ENCODE measurements at places on chromosomes 11 and 22.

DNA sequence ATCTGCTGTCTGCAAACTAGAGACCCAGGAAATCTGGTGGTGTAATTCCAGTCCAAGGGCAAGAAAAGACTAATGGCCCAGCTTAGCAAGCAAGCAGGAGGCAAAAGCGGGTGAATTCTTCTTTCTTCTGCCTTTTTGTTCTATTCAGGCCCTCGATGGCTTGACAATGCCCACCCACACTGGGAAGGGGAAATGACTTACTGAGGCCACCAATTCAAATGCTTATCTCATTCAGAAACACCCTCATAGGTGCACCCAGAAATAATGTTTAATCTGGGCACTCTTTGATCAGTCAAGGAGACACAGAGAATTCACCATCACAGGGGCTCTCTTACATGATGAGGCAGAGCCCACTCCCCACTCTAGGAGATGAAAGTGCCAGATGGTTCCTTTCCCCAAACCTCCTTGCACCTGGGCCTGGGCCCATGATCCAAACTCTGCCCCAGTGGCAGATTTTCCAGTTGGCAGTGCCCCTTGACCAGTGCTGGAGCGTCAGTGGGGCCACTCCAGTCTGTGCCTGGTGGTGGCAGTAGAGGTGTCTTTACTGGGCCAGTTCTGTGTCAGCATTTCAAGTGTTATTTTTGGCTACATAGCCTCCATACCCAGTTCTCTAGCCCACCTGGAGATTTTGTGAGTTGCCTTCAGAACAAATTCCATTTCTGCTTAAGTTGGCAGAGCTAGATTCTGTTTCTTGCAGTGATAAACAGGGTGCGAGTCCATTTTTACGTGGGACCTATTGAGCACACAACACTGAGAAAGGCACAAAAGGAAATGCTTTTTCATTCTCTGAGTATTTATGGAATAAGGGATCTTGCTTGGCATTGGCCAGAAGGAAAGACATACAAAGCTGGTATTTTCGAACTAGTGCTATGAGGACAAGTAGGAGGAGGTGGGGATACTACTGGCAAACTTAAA is 7.5 kb downstream of the ELMOD1 start:
- no peak for DNase-seq

DNA sequence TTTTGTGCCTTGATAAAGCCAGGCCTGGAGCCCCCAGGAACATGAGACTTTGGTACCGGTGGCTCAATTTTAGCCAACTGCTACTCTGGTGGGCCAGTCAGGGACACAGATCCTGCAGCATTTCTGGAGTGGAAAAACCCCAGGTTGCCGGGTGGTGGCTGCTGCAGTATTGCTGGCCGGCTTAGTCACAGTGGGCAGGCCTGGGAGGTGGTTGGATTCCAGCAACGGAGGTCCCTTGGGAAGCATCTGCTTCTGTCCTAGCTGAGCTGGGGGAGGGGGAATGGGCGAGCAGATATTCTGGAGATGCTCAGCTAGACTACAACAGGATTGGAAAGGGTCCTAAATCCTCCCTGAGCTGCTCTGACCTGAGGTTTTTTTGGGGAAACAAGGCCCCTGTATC is 31.6 kb upstream of the ACCSL start:
- no peak for DNase-seq

- no peak for DNase-seq
Measured at GRCh38 chr11:41522899-41523672, 63.6 kb upstream of the LRRC4C start.

- no peak for DNase-seq
Measured at GRCh38 chr11:114610550-114610949, 15.0 kb upstream of the NXPE4 start.

- DNase-seq = no peak
Measured at GRCh38 chr11:79086056-79086455, 354.8 kb downstream of the TENM4 start.

DNA sequence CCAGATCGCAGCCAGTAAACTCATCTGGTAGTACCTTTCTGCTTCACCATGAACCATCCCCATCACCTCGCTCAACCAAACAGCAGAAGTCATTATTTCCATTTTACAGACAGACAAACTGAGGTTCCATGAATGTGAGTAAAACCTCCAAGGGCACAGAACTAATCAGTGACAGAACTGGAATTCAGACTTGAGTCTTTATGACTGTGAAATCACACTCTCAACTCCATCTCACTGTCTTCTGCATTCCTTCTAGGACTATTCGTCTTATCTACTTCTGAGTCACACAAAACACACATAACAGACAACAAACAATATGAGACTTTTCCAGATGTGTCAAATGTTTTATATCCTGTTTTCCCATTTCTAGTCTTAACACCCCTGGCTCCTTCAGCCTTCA is 9.3 kb upstream of the NUP50 start:
- DNase-seq = no peak

GRCh38 chr11:119772641-119773415 is 43.8 kb upstream of the NECTIN1 start:
- no peak for DNase-seq

Measured in kidney epithelial cell (primary cell).